ENCODE measurements at places on chromosomes 1 and 21.

- DNase-seq = no peak
Measured at GRCh38 chr1:244761279-244761678, 74.2 kb upstream of the COX20 start.

- DNase-seq = no peak
Measured at GRCh38 chr21:44421901-44422840, 33.1 kb upstream of the LRRC3 start.

DNA sequence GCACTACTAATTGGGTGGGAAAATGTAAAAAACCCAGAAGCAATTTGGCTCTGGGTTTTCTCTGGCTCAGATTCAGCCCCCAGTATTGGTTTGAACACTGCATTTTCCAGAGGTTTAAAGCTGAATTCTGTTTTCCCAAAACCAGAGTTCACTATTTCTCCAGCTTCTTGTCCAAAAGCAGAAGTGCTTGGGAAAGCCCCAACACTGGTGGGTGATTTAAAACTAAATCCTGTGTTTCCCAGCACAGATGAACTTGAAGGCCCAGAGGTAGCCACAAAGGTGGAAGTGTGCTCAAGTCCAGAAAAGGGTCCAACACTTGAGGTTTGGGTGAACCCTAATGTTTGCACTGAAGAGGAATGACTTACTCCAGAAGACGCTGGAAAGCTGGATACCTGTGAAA lies 678 bp downstream of the MCM3AP start:
- no peak for DNase-seq

GRCh38 chr1:226320930-226321329 lies 12.0 kb upstream of the LIN9 start:
- DNase-seq = no peak

DNA sequence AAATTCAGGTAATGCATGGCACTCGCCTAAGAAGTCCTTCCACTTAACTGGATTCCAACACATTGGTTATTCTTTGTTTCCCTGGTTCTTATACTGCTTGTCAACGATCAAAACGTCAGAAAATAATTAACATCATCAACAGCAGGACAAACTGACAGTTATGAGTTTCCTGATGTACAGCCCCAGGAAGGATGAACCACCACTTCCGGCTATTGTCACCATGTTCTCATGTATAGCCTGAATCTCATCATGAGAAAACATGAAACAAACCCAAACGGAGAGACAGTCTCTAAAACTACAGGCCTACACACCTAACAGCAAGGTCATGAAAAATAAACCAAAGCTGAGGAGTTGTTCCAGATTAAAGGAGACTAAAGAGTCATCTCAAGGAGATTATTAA lies 60.5 kb upstream of the FBXO28 start:
- no peak for DNase-seq

DNA sequence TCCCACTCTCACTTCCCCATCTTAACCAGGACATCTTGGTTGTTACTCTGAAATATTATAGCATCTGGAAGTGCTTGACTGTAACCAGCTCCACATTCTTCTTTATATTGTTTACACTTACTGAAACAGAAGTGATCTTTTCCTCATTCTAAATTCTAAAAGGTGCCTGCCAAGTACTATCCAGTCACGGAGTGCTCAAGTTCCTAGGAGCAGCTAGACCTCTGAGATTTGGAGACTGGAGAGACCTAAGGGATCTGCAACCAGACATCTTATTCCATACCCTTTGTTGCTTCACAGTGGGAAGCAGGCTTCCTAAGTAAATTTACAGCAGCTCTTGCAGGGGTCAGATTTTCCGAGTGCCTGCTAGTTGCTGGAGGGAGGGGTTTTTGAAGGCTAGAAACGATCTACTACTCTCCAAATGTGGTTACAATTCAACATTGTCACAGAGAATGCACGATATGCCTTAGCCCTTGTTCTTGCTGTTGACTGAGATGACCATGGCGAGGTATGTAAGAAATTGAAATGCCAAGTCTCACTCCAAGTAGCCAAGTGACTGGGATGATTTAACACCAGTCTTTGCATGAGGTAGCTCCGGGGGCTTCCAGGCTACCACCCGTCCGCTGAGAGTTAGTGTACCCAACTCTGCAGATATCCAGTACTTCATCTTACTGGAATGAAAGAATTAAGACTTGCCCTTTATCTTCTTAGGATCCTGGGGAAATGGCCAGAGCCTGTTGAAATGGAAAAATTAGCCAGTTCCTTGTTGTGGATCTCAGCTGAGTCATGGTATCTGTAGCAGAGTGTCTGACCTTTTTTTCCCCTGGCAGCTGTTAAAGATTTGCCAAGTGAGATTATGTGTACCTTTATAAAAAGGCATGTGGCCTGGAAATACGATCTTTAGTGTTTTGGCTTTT lies 150.8 kb downstream of the MAST2 start:
- DNase-seq = no peak

- DNase-seq = no peak
Measured at GRCh38 chr1:5892329-5892728, 99.9 kb downstream of the NPHP4 start.

DNA sequence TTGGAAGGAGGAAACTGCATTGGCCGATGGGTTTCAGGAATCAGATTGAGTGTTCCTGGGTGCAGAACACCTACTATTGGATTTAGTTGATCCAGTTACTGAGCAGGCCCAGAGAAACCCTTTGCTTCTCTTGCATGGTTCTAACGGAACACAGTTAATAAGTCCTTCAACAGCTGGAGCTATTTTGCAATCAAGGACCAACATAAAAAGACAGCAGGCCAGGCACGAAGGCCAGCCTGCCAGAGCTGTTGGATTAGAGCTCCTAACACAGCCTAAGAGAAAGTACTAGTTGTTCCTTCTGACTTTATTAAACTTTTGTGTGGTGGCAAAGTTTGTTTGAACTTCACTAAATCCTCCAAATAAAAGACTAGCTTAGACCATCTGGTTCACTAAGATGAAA lies 148.0 kb upstream of the LMO4 start:
- DNase-seq = no peak

- no peak for DNase-seq
Measured at GRCh38 chr1:228927946-228928898, 192.9 kb downstream of the RHOU start.

DNA sequence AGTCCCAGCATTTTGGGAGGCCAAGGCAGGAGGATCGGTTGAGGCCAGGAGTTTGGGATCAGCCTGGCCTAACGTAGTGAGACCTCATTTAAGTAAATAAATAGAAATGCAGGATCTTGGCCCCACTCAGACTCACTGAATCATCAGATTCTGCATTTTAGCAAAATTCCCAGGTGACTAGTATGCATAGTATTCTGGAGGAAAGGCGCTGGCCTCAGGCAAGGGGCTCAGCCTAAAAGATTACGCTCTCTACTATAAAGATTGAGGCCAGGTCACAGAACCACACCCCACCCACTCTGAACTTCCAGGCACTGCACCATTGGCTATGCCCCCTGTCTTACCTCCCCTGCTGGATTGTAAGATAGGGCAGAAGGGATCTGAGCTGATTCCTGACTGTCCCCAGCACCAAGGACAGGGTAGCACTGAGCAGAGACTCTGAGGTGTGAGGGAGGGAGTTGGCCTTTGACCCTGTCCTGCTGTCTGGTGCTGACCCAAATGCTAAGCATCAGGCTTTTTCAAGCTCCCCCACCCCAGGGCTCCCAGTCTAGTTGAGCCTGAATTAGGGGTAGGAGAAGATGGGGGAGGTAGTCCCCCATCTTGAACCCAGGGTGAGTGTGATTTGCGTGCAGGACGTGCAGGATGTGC lies 2.7 kb downstream of the FOXE3 start:
- no peak for DNase-seq

DNA sequence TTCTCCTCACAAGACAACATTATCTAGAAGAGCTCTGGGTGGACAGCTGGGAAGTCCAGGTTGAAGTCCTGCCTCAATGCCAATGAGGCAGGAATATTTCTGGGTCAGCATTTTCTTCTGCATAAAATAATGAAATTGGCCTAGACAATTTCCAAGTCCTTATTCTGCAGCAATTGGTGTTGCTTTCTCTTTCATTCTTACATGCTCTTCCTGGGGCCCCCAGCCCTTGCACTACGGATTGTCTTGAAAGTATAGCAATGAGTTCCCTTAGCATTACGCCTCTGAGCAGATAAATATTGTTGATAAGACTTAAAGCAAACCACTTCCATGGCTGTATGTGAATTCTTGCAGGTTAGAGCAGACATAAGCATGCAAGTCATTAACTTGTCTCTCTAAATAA lies 188.5 kb downstream of the TGFBR3 start:
- no peak for DNase-seq

- no peak for DNase-seq
Measured at GRCh38 chr1:167861664-167862381, 52.1 kb downstream of the ADCY10 start.

DNA sequence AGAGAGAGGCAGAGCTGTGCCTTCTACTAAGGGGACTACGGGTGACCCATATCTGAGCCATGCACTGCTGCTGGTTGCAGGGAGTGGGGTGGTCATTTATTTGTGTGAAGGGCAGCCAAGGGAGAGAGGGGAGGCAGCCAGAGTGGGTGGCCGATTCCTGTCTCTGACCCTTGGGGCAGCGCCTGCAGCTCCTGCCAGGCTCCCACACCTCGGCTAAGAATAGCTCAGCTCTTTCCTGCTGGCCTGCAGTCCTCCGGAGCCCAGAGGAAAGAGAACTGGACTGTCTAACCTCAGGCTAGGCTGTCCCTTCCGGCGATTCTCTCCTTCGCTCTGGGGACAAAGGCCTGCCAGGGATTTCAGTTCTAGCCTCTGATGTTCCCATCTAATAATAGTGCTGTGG lies 11.6 kb upstream of the CD34 start:
- no peak for DNase-seq

- no peak for DNase-seq
Measured at GRCh38 chr1:244801246-244801645, 34.2 kb upstream of the COX20 start.

DNA sequence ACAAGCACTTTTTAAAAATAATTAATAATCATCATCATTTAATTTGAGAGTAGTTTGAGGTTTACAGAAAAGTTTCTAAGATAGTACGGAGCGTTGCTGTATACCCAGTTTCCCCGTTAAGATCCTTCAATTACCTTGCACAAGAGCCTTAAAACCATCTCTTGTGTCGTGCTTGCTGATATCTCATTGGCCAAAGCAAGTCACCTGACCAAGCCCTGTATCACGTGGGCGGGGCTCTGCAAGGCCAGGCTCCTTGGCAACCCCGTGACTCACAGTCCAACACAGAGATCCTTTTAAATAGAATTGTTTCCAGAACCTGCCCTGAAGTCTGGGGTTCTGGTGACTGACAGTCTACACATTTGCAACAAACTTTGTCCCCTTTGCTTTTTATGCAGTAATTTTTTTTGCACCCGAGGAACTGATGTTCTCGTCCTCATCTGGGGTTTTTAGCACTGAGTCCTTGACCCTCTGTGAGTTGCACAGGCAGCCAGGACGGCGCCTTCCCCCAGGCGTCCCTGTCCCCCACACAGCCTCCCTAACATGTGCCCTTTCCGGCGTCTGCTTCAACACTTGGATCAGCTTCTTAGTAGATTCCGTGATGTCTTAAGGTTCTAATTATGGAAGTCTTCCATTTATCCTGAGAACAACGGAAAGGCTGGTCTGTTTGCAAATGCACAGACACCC lies 183.3 kb upstream of the TMEM51 start:
- no peak for DNase-seq
